ENCODE measurements at places on chromosomes 4 and X.

GRCh38 chr4:10703766-10704429 is 19.3 kb upstream of the CLNK start:
- peak; percentile 21 for DNase-seq

DNA sequence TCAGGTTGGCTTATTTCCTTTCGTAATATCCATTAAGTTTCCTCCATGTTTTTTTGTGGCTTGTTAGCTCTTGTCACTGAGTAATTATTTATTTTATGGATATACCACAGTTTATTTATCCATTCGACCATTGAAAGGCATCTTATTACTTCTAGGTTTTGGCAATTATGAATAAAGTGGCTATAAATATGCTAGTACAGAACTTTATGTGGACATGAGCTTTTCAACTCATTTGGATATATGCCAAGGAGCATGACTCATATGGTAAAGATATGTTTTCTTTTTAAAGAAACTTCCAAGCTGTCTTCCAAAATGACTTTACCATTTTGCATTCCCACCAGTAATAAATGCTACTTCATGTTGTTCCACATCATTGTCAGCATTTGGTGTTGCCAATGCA is 803.6 kb downstream of the GLUD2 start:
- DNase-seq: peak; percentile 73

DNA sequence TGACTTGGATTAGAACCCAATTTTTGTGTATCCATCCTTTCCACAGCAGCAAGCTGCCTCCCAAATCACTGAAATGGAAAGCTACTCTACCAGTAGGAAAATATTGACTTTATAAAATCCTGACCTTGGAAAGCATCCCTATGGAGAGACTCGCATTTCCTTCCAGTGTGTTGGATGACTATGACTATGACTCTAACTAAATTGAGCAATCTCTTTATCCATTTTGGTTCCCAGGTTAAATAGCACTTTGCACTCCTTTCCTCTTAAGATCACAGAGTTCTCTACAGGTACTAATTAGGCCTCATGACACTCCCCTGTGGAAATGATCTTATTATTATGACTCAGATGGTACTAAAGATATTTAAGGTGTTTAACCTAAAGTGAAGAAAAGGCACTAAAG is 431.8 kb downstream of the PPARGC1A start:
- no peak for DNase-seq

DNA sequence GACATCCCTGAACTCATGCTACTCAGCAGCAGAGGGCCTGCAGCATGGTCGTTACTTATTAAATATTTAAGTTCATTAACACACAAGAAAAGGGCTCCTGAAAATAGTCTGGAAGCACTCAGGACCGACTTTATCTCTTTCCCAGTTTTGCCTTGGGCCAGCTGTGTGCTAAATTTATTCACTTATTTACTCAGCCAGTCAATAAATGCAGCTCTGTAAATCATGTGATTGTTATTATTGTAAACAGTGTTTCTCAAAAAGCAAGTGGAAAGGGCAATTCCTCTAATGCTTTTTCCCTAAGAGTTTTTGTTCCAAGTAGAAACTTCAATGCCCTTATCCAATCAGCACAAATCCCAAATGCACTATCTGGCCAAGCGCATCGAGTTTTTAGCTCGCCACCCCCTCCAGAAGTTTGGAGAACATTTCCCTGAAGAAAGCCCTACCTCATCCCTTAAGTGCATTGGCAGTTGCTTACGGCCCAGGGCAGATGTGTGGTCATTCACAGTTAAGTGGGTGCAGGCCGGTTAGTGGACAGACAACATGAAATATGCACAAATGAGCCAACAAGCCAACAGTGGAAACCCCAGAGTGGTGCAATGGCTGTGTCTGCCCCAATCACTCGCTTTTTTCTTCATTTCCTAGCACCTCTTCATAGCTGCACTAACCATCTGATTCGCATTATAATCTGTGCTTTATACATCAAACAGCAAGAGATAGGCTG is 125.8 kb downstream of the SMIM20 start:
- no peak for DNase-seq

GRCh38 chr4:56372774-56373173 is 14.5 kb downstream of the AASDH start:
- peak; percentile 26 for DNase-seq

DNA sequence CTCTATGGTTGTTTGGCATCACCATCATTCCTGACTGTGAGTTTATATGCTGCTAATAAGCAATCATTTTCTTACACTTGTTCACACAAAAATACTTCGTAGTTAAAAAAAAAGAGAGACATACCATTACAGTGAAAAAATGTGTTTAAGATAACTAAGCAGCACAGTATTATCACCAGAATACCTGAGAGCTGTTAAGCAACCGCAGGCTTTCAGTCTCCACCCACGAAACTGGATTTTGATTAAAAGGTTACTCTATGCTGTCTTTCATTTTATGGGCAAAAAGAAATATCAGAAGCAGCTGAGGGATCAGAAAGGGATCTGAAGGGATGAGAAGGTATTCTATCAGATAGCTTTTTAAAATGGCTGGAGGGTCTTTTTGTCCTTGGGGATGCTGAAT is 148.3 kb downstream of the NEK1 start:
- no peak for DNase-seq

GRCh38 chrX:150759568-150760416 is 66.6 kb downstream of the MTMR1 start:
- no peak for DNase-seq

GRCh38 chr4:130233377-130234047 is 1137.6 kb downstream of the C4orf33 start:
- DNase-seq: peak; percentile 15

DNA sequence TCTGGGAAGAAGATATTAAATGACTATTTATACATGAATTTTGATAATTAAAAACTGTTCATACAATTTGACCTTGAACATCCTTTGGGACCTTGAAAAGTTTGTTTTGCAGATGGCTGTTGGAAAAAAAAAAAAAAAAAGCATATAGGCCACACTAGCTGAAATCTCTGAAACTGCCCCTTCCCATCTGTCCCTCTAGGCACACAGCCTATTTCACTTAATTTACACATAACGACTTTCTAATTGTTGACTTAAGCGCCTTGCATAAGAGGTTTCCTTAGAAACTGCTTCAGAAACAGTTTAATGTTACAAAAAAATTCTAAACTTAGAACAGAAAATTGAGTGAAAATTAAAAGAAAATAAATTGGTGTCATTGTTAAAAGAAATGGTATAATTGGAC is 131.0 kb downstream of the COX18 start:
- DNase-seq: no peak

- DNase-seq: no peak
Measured at GRCh38 chr4:67580577-67580976, 22.1 kb downstream of the STAP1 start.

DNA sequence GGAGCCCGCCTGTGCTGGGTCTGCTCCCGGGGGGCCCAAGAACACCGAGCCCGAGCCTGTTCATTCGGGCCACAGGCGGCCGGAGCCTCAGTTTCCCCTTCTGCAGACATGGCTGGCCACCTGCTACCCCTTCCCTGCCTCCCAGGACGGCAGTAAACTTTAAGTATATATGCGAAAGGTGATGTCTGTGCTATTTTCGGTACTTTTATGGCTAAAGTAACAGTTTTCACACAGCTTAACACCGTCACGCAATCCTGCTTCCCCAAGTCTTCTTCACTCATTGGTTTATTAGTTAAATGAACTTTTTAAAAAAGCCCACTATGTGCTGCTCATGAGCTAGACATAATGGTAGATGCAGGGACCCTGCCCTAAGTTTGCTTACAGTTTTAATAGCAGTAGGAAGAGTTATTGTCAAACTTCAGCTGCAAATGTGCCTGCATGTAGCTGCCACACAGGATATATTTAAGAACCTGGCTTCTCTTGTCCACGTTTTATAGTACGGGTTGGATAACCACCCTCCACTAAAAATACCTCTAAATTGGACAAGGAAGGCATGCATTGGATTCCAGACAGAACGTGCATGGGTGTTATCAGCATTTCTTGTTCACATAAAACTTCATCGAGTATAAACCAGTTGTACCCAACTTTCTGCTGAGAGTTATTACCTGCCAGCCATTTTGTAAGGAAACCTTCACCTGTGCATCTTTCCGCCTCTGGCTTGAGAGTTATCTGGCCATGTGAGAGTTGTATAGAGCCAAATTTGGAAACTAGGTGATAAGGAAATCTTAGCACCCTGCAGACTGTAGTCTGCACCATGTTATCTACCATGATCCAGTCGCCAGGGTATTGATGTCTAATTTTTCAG is 741 bp downstream of the ANAPC4 start:
- DNase-seq: no peak

DNA sequence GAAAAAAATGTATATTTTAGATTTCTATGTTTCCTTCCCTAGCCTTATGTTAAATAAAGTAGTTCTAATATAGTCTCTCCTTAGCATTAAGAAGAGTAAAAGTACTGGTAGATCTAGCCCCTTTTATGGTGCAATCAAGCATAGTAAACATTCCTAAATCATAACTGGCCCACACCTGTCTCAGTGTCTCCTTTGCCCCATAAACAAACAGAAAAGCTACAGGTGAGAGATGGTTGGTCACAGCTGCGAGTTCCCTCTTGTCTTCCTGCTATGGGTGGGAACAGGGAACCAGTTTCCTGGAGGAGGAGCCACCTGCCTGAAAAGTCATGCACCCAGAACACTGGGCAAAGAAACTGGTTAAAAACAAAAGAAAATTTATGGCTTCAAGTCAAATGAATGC is 16.6 kb downstream of the SOWAHB start:
- DNase-seq: no peak
